Chondrocyte (in vitro differentiated cells): ENCODE measurements at places on chromosomes 13 and 19.

GRCh38 chr13:34822650-34823049, 119.4 kb upstream of the NBEA start:
- DNase-seq, result no peak

- no peak for DNase-seq
Measured at GRCh38 chr13:109209526-109209925, 576.9 kb downstream of the IRS2 start.

- DNase-seq, result no peak
Measured at GRCh38 chr13:66313413-66313812, 916.7 kb downstream of the PCDH9 start.

- no peak for DNase-seq
Measured at GRCh38 chr13:110348309-110349105, 41.4 kb downstream of the COL4A2 start.

GRCh38 chr13:31456056-31456455, 256.3 kb downstream of the B3GLCT start:
- no peak for DNase-seq

GRCh38 chr19:40797963-40798682, 868 bp upstream of the EGLN2 start:
- no peak for DNase-seq

GRCh38 chr13:73138638-73139491, 80.1 kb downstream of the KLF5 start:
- DNase-seq, result no peak

GRCh38 chr19:10384580-10384979, 4.2 kb upstream of the TYK2 start:
- no peak for DNase-seq

GRCh38 chr13:52775511-52775910, 35.9 kb upstream of the CNMD start:
- no peak for DNase-seq
